ENCODE measurements at places on chromosomes 3 and 15.

DNA sequence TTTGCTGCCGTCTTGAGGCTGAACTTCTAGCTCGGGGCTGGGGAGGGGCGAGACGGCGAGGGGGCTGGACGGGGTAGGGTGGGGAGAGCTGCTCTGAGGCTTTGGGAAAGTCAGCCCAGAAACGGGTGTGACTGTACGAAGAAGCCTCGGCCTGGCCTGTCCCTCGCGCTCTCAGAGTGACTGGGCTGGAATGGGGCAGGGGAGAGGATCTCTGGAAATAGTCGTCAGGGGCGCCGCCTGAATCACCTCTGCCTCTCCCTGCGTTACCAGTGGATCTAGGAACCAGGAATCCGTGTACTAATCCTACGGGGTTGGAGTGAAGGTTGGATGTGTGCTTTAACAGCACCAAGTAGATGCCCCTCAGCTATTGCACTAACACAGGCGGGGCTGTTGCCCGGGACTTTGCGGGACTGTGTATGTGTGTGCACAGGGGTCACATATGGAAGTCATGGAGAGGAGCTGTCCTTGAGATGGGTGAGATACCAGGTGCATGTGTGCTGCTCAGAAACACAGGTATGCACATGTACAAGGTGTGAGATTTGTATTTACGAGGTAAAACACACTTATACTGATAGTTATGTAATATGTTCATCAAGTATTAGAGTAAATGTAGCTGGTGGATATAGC lies 591 bp downstream of the FOXL2NB start:
- no peak for DNase-seq

DNA sequence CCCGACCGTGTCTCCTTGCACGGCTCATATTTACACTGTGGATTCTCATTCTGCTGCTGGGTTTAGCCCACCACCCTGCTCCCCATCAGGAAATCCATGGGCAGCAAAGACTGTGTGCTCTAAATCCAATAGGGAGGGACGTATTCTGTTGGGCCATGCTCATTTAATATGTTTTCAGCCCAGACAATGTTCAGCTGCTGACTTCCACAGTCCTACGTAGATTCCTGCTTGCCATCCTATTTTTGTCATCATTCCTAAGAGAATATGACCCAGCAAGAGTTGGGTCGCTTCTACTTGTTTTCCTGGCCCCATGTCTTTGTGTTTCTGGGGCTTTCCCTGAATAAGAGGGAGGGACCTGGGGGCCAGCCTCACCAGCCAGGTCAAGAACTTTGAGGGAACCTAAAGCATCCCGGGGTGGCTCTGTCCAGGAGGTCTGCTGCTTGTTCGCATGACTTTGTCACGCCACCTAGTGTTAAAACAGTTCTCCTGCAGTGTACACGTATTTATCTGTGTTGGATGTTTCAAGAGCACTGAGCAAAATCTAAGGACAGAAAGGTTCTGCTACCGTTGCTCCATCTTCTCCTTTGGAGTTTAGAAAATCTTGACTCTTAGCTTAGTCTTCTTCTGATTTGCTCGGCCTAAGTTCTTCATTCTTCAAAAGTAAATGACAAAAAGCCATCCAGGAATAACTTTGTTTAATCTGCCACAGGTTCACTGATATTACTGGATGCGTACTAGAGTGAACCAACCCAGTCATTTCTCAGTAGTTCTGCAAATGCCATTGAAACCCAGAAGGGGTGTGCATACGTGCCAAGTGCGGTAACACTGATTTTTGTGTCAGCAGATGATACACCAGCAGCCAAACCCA lies 79.8 kb upstream of the NR2E3 start:
- peak; percentile 3 for DNase-seq

GRCh38 chr15:40731034-40731433 lies 24.0 kb downstream of the RMDN3 start:
- DNase-seq, result no peak

- no peak for DNase-seq
Measured at GRCh38 chr3:51929420-51930003, 12.2 kb downstream of the RRP9 start.

- DNase-seq, result no peak
Measured at GRCh38 chr3:126102011-126102410, 18.1 kb upstream of the SLC41A3 start.

DNA sequence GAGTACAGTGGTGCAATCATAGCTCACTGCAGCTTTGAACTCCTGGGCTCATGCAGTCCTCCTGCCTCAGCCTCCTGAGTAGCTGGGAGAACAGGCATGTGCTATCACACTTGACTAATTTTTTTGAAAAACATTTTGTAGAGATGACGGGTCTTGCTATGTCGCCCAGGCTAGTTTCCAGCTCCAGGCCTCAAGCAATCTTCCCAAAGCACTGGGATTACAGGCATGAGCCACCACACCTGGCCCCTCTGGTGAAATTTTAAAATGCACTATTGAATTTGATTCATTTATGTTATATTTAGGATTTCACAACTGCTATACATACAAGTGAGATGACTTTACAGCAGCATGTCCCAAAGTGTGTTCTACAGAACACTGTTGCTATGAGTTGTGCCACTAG lies 50.8 kb upstream of the TPM1 start:
- DNase-seq, result no peak

GRCh38 chr15:69587723-69588426 lies 135.3 kb downstream of the RPLP1 start:
- DNase-seq, result no peak

DNA sequence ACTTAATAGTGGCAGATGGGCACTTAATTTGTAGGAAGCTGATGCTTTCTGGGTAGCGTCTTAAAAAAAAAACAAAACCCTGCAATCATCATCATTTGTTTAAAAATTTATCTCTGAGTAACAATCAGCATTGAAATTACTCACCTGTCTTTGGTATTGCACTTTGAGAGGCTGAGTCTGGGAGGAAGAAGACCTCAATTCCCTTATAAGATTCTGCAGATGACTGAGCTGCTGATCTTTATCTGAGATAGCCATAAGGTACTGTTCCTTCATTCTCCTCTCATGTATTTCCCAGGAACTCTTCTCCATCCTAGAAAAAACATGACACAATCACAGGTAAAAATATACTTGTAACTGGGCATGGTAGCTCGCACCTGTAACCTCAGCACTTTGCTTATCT lies 16.4 kb upstream of the HCLS1 start:
- no peak for DNase-seq

DNA sequence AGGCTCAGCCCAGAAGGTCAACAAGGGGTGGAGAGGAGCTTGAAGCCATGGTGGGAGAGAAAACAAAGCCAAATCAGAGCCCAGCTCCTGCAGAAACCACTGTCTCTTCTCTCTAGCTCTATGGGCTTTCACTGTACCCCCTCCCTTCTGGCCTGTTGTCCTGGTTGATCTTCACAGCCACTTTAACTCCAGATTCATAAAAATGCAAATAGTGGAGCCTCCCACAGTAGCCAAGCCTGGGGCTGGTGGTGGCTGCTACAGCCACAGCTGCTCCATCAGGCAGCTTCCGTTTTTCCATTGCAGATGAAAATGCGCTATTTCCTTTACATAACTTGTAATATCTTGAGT lies 20.7 kb upstream of the CAV3 start:
- no peak for DNase-seq

DNA sequence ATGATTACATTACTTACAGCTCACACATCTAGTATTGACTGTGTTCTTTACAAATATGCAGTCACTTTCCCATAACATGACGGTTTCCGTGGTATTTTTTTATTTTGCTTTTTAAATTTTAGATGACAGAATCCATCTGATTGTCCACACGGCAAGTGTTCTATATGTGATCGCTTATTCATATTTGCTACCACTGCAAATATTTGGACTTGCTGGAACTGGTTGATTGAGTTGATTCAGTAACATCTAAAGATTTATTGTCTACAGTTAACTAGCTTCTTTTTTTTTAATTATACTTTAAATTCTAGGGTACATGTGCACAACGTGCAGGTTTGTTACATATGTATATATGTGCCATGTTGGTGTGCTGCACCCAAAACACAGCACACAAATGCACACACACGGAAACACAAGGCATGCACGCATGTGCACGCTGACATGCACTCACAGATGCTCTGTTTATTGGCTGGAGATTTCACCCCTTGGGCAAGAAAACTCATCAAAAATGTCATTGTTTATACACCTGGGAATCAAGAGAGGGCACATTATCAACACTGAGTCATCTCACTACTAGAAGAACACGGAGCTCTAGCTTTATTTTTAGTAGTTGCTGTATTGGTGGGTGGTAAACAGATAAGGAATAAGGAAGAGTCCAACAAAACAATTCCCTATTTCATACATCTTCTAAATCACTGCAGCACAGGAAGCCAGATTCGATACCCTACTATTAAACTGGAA lies 16.4 kb downstream of the ARRDC4 start:
- DNase-seq, result no peak

- no peak for DNase-seq
Measured at GRCh38 chr3:110362751-110363150, 708.9 kb upstream of the NECTIN3 start.

DNA sequence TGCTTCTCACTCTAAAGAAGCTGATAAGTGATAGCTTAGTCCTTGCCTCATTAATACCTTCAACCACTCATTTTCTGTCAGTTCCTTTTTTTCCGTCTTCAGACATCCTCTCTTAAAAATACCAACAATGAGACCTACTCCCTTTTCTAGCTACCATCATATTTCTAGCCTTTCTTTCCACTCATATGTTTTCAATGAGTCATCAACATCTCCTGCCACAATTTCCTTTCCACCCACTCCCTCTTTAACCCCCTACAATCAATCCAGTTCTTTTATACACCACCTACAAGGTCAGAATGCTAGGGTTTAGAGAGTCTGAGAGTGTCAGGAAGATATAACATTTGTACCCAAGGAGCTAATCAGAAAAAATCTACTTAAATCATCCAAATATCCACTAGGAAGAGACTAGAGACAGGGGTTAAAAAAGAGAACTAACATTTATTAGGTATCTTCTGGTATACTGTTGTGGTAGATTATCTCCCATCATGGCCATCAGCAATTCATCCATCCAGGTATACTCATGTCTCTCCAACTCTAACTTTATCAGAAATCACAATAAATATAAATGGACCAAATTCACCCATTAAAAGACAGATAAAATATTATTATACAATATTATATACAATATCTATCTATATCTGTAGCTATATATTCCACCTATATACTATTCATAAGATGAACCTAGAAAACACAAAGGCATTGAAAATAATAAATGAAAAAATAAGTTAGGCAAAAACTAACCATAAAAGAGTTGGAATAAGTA lies 42.5 kb downstream of the MYLK start:
- DNase-seq, result no peak

DNA sequence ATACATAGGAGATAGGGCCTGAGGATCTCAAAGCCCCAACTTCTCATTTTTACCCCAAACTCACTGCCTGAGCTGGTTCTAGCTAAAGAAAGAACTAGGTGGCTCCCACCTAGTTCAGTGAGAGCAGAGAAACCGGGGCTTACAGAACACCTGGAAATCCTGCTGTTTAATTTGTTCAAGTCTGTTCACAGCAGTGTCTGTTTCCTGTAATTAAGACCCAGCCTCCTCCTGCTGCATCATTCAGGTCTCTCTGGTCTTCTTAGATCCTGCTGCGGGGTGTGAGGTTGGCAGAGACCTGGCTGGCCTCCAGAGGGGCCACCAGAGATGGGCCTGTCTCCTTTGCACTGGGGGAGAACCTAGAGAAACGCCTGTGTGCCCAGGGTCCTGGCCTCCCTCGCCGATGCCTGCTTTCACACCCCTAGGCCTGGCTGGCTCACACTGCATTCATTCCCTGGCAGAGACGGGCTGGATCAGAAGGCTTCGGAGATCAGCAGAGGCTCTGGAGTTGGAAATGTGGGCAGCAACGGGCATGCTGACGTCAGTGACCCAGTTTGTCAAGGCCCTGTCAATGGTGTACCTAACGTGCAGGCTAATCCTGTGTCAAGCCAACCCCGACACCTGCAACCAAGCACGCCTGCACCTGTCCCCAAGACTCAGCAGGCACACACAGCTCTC lies 4.9 kb upstream of the CHRNA3 start:
- DNase-seq, result no peak
